ENCODE measurements at places on chromosomes 1 and 21.

DNA sequence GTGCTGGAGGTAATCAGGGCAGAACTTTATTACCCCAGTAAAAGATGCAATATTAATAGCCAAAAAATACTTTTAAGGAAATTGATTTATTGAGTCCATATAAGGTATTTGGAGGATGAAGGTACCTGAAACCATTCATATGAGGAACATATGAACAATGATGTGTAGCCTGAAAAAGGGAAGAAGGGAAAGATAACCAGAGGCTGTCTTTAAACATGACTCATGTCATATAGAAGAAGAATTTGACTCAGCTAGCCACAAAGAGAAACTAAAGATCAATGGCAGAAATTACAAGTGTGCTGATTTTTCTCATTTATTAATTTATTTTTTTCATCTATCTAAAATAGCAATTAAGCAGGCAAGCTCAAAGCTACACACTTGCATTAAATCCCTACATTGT, 136.2 kb upstream of the DUSP10 start:
- DNase-seq, result no peak

DNA sequence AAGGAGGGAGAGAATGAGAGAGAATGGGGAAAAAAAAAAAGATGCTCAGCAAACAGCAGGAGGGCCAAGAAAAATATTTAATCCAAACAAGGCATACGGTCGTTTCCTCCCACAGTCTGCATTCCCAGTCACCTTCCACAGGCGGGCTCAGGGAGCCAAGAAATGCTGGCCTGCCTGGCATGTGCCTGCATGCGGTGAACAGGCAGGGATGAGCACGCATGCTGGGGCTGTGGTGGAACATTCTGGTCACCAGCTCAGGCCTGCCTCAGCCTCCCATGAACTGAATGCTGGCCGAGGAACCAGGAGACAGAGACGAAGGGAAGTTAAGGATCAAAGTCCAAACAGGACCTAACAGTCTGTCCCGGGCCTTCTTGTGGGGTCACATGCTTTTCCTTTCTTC, 335.3 kb downstream of the ASTN1 start:
- DNase-seq, result no peak

GRCh38 chr1:46910790-46911189, 30.5 kb downstream of the CYP4A11 start:
- DNase-seq, result no peak

- no peak for DNase-seq
Measured at GRCh38 chr1:222136869-222137268, 395.0 kb upstream of the DUSP10 start.

DNA sequence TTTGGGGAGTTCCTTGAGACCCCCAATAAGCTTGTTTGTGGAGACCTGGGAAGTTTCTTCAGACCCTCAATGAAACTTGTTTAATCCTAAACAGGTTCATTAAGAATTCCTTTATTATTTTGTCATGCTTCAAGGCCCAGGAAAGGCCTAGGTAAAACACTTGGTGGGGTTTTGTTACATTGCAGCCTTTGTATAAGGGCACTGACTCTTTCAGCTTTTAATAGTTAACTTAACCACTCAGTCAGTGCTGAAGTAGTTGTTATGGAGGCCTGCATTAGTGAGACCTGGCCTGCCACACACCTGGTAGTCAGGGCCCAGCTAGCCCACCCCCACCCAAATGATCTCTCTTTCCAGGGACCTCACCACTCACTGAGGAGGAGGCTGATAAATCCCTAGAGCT, 103.7 kb downstream of the FCRL5 start:
- DNase-seq, result no peak

- DNase-seq, result no peak
Measured at GRCh38 chr1:205969229-205969628, 26.0 kb upstream of the SLC26A9 start.

DNA sequence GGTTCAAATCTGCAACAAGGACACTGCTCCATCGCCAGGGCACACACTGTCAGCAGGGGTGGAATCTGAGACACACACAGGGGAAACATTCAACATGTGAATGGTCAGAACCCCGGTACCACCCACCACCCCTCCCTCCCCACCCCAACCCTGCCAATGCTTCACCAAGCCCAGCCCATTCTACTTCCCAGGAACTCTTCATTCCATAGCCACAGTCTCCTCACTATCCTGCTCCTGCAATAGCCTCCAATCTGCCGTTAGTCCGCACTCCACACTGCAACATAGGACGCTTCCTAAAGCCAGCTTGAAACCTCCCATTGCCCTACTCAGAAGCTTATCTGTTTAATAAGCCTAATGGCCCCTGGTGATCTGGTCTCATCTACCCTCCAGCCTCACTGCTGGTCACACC, 7.5 kb upstream of the RAB3B start:
- no peak for DNase-seq
